Stimulated activated CD4-positive, alpha-beta T cell treated with anti-CD3 and anti-CD28 coated beads, Interleukin-12 subunit alpha, Interleukin-12 subunit beta, amount 100 ng/mL, for 24 hours (primary cell): ENCODE measurements at places on chromosomes 3 and 15.

DNA sequence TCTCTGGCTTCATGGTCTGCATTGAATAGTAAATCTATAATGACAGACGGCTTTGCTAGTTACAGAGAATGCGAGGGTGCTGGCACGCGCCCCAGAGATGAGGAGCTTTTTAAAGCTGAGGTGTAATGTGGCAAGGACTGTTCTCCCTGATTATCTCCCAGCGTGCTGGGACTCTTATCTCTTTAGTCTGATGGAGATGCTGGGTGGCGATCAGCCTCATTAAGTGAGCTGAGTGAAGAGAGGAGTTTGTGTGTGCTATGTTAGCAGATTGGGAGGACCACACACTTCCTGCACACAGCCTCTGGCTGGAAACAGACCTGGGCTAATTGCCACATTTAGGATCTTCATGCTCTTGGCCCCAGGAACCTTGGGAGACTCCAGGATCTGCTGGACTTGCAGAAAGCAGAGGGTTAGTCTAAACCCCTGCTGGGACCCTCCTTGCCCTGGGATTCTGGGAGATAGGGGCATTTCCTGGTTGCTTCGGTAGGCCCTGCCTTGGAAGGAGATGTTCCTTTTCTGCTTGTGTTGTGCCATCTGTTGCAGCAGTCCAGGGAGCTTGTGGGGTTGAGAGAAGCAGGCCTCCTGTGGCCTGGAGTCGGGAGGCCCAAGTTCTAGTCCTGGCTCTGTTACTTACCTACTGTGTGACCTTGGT lies 15.0 kb downstream of the PDIA5 start:
- DNase-seq: no peak

DNA sequence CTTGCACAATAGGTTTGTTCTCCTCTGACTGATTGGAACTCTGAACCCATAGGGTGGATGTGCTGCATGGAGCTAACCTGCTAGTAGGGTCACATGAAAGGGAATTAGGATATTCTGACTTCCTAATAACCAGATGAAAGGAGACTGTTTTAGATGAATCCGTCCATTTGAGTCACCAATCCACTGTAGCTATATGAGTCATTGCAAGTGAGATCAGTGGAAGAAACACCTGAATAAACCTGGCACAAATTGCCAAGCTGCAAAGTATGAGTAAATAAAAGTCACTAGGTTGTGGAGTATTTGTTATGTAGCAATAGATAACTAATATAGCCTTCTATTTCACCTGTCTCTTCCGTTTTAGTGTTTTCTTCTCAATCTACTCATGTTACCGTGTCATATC lies 584.4 kb downstream of the PDCD6IP start:
- no peak for DNase-seq

- DNase-seq: no peak
Observed at GRCh38 chr15:88133795-88134194, 122.7 kb downstream of the NTRK3 start.

DNA sequence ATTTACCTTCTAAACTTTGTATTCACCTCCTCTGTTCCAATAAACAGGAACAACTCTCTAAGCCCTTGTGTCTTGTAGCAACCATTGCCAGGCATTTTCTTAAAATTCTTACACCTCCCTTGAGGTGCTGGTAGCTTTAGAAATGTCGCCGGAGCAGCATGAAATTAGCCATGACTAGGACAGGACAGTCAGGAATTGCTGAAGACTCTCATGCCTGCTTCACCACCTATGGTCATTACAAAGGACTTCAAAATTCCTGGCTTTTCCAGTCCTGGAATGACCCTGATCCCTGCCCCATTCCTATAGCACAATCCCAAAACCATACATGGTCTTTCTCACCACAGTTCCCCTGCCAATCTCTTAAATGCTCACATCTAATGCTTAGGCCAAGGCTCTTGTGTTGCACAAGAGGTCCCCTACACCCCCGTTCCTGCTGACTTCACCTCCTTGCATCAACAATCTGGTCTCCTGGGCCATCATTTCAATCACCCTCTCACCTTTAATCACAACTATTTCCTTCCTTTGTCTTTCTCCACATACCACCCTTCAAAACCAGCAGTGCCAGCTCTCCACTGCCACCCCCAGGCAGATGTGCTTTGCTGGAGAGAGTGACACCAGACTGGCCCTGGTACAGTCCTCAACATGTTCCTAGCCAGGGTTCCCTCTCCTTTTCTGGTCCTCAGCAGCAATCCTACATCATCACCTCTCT lies 113.2 kb upstream of the TJP1 start:
- DNase-seq: no peak

- DNase-seq: no peak
Observed at GRCh38 chr3:102748646-102749045, 313.8 kb downstream of the ZPLD1 start.

DNA sequence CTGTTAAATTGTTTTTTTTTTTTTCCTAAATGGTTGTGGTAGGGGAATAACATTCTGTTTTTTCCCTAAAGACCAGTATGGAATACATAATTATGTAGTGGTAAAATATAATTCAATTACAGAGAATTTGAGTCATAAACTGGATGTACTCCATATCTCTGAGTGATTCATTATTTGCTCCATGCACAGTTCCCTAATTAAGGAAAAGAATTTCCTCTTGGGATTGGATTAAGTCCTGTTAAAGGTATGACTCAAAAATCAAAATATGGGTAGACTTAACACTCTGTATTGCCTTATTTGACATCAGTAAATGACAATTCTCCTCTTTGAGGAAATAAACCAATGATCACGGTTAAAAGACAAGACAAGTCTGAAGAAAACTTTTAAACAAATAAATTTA lies 78.0 kb upstream of the KCNH8 start:
- no peak for DNase-seq

DNA sequence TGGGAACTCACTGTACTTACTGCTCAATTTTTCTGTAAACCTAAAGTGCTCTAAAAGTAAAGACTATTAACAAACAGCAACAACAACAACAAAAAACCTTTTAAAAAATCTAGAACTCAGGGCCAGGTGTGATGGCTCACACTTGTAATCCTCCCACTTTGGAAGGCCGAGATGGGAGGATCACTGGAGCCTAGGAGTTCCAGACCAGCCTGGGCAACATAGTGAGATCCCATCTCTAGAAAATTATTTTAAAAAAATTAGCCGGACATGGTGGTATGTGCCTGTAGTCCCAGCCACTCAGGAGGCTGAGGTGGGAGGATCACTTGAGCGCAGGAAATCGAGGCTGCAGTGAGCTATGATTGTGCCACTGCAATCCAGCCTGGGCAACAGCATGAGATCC lies 161.8 kb downstream of the NUP210 start:
- no peak for DNase-seq

- no peak for DNase-seq
Observed at GRCh38 chr15:59278120-59278519, 71.5 kb downstream of the LDHAL6B start.

GRCh38 chr15:51971032-51971374 lies 575 bp downstream of the LEO1 start:
- DNase-seq: no peak
